ENCODE measurements at places on chromosomes 16 and 17.

DNA sequence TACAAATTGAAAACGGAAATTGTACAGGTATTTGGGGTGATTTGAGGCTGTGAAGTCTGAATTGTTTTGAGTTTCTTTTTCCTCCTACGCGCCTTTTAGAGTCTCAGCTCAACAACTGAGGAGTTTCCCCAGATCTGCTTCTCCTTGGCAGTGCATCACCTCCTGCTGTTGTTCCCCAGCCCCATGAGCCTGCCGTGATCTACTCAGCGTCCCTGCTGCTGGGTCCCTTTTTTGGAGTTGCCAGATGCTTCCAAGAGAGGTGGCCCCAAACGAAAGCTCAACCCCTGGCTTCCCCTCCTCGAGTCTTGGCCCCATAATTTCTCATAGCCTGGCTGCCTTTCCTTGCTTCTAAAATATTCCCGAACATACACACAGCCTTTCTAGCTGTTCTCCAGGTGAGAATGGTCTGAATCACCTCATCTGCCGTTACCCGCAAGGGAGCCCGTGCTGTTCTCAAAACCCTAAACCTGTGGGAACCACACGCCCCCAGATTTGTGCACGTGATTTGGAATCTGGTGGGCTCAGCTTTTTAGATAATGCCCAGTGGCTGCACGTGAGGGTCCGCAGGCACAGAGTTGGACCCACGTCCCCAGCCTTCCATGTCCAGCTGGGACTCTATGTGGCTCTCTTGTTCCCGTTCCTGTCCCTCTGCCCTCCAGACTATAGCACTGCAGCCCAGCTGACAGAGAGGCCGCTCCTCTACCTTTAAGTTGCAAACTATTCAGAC lies 179.1 kb upstream of the CHMP6 start:
- DNase-seq, result no peak

GRCh38 chr16:12245088-12245920 lies 268.8 kb downstream of the SNX29 start:
- no peak for DNase-seq

- DNase-seq, result no peak
Observed at GRCh38 chr17:65678546-65678945, 117.1 kb upstream of the AXIN2 start.

DNA sequence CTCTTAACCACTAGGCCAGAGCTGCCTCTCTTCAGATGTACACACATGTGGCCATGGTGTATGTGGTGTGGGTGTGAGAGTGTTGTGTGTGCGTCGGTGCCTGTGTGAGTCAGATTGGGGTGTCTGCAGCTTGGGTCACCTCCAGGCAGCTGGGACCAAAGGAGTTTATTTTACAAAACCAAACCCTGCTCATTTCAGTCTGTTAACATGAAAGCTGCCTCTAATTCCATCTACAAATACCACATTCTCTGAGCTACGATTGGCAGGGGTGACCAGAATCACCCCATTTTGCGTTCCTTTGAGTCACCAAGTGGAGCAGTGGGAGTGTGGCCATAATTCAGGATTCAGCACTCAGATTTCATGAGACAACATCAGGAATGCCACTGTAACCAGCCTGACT lies 105.3 kb downstream of the IRX5 start:
- DNase-seq, result no peak

DNA sequence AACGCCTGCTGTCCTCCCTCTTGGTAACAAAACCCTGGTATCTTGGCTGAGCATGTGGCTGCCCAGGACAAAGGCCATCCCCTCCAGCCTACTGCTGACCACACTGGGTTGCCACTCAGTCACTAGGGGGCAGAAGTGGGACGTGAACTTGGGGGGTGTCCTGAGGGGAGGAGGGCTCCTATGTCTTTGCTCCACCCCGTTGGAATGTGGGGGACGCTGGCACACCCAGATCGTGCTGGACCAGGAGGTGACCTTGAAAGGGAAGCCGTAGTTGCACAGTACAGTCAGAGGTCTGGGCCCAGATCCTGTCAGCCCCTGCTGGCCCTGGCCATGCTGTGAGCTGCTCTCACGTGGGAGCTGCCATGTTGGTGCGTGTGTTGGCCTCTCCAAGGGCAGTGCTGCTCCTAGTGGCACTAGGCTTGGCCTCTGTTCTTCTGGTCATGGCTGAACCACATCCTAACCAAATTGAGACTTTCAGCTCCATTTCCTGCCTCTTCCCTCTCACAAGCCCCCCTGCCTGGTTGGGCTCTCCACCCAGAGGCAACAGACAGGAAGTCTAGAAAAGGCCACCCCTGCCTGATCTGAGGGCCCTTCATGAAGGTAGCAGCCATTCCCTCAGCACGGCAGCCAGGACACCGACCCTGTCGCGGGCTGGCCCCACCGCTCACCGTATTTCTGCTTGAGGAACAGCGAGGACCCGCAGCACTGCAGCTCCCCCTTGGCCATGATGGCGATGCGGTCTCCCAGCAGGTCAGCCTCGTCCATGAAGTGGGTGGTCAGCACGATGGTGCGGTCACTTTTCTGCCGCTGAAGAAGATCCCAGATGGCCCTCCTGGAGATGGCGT lies 29.0 kb upstream of the RNPS1 start:
- DNase-seq, result peak; percentile 55

GRCh38 chr17:48055531-48056245 lies 7.5 kb downstream of the NFE2L1 start:
- peak; percentile 64 for DNase-seq

- peak; percentile 43 for DNase-seq
Observed at GRCh38 chr17:51119415-51120356, 982 bp downstream of the SPAG9 start.

- DNase-seq, result no peak
Observed at GRCh38 chr17:31299624-31300023, 2.6 kb upstream of the OMG start.

- no peak for DNase-seq
Observed at GRCh38 chr16:20611975-20612481, 35.9 kb upstream of the ACSM2B start.

GRCh38 chr16:73052576-73052975 lies 4.6 kb upstream of the ZFHX3 start:
- no peak for DNase-seq

- no peak for DNase-seq
Observed at GRCh38 chr16:1093284-1094123, 2.5 kb downstream of the C1QTNF8 start.

DNA sequence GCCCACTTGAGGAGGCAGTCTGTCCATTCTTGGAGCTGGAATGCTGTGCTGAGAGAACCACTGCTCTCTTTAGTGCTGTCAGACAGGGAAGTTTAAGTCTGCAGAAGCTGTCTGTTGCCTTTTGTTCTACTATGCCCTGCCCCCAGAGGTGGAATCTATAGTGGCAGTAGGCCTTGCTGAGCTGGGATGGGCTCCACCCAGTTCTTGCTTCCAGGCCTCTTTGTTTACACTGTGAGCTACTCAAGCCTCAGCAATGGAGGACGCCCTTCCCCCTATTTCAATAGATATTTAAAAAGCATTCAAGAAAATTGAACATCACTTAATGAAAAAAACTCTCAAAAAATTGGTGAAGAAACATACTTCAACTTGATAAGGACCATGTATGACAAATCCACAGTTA lies 313.5 kb downstream of the PHKB start:
- no peak for DNase-seq

GRCh38 chr16:2663553-2664546 lies 18.5 kb upstream of the KCTD5 start:
- DNase-seq, result no peak

DNA sequence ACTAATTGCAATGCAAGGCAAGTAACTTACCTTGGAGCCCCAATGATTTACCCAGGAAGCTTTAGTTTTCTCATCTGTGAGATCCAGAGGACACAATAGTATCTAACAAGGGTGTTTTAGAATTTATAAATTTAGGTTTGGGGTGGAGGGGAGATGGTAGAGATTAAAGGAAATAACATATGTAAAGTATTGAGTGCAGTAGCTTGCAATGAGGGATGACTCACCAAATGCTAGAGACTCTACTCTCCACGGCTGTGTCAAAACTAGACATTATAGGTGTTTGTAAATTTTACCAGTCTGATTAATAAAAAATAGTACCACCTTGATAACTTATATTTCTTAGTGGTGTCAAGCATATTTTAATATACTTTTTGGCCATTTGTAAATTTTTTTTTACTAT lies 3.7 kb upstream of the ABCA9 start:
- DNase-seq, result no peak

DNA sequence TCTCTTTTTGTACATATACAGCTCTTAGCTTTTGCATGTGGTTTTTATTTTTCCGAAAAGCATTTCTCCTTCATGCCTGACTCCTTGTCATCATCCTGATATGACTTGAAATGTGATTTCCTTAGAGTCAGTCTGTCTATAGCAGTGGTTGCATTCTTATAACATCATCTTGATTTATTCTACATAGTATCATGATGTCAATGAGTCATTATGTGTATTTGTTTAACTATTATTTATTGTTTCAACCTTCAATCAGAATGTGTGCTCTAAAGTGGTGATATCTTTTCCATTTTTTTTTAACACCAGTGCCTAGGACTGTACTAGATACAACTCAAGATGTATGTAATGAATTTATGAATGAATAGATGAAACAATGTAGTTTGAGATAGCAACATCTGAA lies 354.9 kb upstream of the CDH8 start:
- no peak for DNase-seq

GRCh38 chr16:49773534-49774475 lies 82.1 kb downstream of the ZNF423 start:
- no peak for DNase-seq

DNA sequence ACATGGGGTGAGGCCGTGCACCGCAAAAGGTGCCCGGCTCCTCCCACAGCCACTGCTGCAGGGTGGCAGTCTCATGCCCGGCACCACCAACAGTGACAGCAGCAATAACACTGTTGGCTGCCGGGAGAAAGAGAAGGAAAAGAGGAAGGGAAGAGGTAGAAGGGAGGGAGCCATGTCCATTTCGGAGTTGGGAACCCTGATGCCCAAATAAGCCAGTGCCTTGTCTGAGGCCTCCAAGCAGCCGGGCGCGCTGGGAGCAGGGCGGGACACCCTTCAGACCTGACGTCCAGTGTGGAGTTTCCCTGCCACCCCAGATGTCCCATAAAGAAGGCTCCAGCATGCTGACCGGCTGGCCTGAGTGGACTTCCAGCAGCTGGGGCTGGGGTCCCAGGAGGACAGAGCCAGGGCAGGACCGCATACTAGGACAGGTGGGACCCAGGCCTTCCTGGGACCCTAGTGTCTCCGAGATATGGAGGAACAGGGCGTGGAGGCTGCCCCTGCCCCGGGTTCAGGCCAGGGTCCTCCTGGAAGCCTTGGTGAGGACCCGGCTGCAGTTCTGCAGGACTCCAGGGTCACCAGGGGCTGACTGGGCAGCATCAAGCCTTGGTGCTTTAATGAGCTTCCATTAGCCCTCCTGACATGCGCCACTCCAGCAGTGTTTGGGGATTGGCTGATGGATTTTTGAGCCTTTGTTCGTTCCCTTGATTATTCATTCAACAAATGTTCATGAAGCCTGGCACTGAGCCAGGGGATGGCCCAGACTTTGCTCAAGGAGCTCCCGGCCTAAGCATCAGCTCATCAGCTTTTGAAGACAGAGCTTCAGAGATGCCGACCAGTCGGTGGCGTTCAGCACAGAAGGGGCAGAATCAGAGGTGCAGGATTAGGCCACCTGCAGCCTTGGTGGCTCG lies 223.6 kb upstream of the CIBAR2 start:
- no peak for DNase-seq

DNA sequence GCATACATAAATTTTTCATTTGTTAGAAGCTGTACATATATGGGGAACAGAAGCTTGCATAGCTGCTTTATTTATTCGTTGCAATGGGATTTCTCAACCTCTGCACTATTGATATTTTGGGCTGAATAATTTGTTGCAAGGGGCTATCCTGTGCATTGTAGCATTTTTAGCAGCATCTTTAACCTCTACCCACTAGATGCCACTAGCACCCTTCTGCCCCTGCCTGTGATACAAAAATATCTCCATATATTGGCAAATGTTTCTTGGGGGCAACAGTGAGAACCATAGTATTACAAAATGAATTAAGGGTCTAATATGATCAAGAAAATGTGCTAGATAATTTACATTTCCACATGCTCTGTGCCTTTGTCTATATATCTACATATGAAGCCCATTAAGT lies 1401.0 kb downstream of the CDH11 start:
- DNase-seq, result no peak

DNA sequence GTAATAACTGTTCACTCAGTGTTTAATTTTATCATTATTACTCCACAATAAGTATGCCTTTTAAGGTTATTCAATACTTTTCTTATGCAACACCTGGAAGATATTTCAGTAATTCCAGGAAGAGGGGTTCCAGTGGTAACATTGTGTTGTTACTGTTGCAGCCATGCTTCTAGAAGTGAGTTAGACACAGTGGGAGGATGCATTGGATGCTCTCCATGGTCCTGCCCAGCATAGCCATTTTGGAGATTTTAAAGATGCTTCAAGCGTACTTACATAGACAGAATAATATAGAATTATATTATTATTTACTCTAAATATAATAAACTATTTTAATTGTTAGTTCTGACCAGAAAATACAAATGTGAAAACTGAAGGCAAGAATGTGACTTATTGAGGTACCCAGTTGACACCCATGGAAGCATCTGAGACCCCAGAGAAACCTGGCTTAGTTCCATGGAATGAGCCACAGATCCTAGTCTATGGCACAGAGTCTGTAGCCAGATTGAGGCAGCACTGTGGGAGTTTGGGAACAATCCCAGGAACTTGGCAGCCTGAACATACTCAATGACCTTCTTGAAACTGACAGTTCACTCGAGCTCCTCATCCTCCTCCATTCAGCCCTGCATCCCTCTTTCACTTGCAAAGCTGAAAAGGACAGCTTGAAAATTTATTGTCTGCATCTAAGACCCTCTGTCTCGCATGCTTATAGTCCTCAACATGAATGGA lies 190.1 kb upstream of the HS3ST4 start:
- no peak for DNase-seq

DNA sequence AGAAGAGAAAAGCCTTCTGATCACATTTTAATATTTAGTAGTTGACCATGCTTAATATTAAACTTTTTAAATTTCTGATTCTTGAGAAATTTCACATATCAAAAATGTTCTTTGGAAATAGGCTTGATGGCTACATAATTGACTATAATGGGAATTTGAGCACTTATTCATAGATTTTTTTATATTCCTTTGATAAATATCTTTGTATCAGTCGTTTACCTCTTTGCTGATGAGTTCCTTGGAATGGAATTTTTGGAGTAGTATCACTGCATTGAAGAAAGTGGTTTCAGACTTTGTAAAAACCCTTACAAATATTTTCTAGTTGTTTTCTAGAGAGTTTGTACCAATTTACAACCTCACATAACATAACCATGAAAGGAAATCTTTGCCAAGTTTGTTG lies 14.7 kb downstream of the DNAAF1 start:
- DNase-seq, result no peak

Measured in GM10248 (cell line).